ENCODE measurements at places on chromosomes 5 and 9.

DNA sequence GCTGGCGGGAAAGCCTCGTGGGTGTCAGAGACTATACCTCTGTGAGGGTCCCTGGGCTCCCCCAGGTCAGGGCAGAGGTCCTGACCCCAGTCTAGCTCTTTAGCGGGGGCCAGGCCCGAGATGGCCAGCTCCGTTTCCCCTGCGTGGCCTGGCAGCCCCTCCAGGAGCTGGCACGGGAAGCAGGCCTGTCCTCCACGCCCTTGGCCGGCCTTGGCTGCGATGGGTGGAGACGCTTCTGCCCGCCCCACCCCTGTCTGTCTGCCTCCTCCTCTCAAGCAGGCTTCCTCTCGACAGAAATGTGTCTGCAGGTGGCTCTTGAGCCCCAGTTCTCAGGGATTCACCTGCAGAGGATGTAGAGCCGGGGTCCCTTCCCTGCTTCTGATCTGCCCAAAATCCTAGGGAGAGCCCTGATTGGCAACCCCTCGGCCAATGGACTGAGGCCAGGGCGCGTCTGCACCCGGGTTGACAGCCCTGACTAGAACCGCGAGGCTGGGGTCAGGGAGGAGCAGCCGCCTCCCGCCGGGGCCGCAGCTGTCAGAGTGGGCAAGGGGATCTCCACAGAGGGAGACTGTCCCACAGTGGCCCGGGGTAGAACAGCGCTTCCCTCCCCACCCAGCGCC, 2.6 kb upstream of the GRIN1 start:
- H3K36me3 ChIP-seq = no peaks in the 10 kb centered on the region
- H3K4me3 ChIP-seq = no peak overlapping the region
- H3K4me1 ChIP-seq = peaks cover 3% of the 10 kb centered on the region
- H3K27ac ChIP-seq = no peak overlapping the region
- peaks cover 100% of the 10 kb centered on the region for H3K27me3 ChIP-seq

GRCh38 chr5:112626715-112627114, 111.0 kb upstream of the APC start:
- no peak for ATAC-seq
- H3K27me3 ChIP-seq = no peaks in the 10 kb centered on the region
- H3K27ac ChIP-seq = no peak overlapping the region

DNA sequence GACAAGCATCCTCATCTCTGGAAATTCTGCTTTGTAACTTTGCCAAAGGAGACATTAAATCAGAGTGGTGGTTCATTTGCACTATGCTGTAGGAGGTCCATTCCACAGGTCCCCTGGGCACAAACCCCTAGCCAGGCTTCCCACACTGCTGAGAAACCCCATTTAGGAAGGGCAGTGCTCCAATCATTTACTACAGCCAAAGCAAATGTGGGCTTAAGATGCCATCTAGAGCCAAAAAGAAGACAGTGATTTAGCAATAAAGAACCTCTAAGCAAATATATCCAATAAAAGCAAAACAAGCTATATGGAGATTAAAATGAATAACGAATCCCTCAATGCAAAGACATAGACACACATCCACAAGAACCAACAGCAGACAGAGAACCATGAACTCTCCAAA, 129.0 kb upstream of the ALDH1B1 start:
- H3K27me3 ChIP-seq = no peaks in the 10 kb centered on the region
- H3K27ac ChIP-seq = no peak overlapping the region
- no peak for ATAC-seq
- H3K4me1 ChIP-seq = no peaks in the 10 kb centered on the region
- H3K4me3 ChIP-seq = no peak overlapping the region

GRCh38 chr9:130642926-130643325, 21.5 kb upstream of the PRDM12 start:
- no peak overlapping the region for H3K4me3 ChIP-seq
- ATAC-seq = no peak
- no peak overlapping the region for H3K27ac ChIP-seq
- H3K27me3 ChIP-seq = peaks cover 12% of the 10 kb centered on the region
- peaks cover 13% of the 10 kb centered on the region for H3K36me3 ChIP-seq

DNA sequence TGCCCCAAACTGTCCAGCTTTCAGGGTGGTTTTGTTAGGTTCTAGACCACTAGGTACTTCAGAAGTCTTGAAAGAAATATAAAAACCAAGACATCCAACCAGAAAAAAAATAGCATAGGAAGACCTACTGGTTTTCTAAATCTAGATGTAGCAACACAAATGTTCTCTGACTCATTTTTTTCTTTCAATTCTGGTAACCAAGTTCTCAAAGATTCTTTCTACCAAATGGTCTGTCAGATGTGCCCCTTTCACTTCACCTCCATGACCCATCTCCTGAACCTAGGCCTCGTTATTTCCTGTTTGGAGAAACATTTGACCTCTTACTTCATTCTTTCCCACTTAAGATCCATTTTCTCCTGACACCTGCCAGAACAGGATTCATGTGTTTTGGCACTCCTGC, 355.3 kb downstream of the KIAA0825 start:
- H3K4me3 ChIP-seq = no peak overlapping the region
- H3K27ac ChIP-seq = no peak overlapping the region
- H3K36me3 ChIP-seq = no peaks in the 10 kb centered on the region
- H3K27me3 ChIP-seq = no peaks in the 10 kb centered on the region

DNA sequence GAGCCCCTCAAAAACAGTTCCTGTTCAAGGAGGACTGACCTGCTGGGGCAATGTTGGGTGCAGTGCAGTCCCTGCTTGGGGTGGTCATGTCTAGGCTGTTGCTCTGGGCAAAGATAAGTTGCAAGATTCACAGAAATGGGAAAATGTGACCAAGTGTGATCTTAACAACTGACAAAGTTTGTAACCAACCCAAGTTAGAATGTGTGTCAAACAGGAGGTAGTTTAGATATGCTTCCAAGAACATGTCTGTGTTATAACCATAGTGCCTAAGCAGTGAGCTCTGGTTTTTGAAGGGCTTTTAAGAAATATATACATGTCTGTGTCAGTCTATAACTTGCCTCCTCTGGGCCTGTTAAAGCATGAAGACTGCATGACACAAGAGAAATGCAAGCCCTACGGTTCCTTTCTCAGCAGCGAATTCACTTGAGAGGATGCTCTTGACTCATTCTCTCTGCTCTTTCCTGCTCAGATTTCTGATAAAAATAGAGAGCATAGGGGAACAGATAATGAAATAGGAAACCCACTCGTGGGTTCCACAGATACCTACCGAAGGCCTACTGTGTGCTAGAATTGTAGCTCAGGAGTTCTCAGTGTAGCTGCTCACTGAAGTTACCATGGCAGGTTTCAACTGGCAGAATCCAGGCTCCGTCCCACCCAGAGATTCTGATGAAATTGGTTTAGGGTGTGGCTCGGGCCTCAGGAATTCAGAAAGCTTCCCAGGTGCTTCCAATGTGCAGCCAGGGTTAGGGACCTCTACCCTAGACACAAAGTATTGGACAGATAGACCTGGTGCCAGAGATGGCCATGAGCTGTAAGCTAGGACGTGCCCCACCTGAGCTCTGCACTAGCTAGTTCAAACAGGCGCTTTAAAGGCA, 52.4 kb downstream of the ARHGEF37 start:
- no peaks in the 10 kb centered on the region for H3K36me3 ChIP-seq
- no peak for ATAC-seq
- no peaks in the 10 kb centered on the region for H3K4me1 ChIP-seq
- H3K27ac ChIP-seq = no peak overlapping the region
- H3K27me3 ChIP-seq = no peaks in the 10 kb centered on the region

DNA sequence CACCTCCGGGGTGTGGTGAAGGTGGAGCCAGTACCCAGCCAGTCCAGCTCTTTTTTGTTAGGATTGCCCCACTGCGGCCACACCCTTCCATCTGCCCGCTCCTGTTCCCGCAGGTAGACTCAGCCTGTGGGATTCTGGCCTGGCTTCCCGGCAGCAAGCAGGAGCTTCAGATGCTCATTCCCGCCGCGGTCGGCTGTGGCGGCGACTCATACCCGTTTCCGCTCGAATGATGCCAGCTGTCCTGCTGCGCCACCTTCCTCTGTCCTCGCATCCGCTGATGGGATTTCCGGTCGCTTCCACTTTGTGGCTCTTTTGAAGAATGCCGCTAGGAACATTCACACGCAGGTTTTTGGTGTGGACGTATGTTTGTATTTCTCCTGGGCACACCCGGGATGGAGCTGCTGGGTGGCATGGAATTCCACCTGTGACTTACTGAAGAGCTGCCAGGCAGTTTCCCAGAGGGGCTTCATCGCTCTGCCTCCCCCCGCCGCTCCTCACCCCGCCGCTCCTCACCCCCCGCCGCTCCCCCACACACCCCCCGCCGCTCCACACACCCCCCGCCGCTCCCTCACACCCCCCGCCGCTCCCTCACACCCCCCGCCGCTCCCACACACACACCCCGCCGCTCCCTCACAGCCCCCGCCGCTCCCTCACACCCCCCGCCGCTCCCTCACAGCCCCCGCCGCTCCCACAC, 60.3 kb downstream of the TENT4A start:
- no peaks in the 10 kb centered on the region for H3K36me3 ChIP-seq
- no peaks in the 10 kb centered on the region for H3K27me3 ChIP-seq
- H3K27ac ChIP-seq = no peak overlapping the region
- no peaks in the 10 kb centered on the region for H3K4me1 ChIP-seq
- ATAC-seq = no peak

GRCh38 chr9:79555474-79556089, 16.2 kb upstream of the TLE4 start:
- no peak for ATAC-seq
- H3K36me3 ChIP-seq = no peaks in the 10 kb centered on the region
- H3K4me3 ChIP-seq = no peak overlapping the region
- no peak overlapping the region for H3K27ac ChIP-seq

GRCh38 chr9:99724640-99725039, 97.0 kb upstream of the NR4A3 start:
- H3K27me3 ChIP-seq = no peaks in the 10 kb centered on the region
- H3K4me1 ChIP-seq = no peaks in the 10 kb centered on the region
- H3K27ac ChIP-seq = no peak overlapping the region
- H3K36me3 ChIP-seq = no peaks in the 10 kb centered on the region

GRCh38 chr5:93584596-93585040, 1.6 kb downstream of the NR2F1 start:
- no peak for ATAC-seq
- H3K4me1 ChIP-seq = no peaks in the 10 kb centered on the region
- H3K36me3 ChIP-seq = no peaks in the 10 kb centered on the region
- H3K27ac ChIP-seq = peak overlapping the region; percentile 94
- H3K4me3 ChIP-seq = peak overlapping the region; percentile 54
- peaks cover 13% of the 10 kb centered on the region for H3K27me3 ChIP-seq

DNA sequence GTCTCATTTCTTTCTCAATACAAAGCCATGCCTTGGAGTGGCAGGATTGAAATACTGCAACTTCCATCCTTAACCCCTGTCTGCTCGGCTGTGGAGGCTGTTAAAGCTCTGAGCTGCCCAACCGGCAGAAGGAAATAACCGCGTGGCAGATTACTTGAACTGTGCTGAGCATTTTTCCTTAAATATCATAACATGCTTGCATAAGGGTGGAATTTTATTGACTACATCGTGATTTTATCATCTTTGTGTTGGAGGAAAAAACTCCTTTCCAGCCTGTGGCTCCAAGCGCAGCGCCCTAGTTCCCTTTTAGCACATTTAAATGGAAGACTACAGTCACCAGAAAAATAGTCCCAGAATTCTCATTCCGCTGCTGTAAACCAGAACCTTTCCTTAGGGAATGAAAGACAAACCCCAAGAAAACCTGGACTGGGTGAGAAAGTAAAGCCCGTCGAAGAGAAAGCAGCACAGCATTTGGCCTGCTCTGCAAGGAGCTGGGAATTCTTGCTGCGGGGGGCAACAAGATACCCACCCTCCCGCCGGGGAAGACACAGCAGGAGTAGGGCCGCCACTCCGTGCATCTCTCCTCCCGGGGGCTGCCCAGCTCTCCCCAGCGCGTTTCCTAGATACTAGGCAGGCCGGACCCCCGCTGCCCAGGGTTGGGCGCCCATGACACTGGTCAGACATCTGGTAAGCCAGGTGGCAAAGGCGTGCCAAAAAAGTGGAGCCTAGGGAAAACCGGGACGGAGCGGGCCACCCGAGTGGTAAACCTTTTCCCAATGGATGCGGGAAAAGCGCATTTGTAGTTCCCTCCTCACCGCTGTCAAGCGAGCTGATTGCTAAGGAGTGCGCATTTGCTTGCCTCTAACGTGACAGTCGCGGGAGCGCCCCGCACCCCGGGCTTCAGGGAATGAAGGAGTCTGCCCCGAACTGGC, 1.3 kb downstream of the SHC3 start:
- no peak for ATAC-seq
- no peaks in the 10 kb centered on the region for H3K36me3 ChIP-seq
- H3K27me3 ChIP-seq = peaks cover 61% of the 10 kb centered on the region
- H3K4me3 ChIP-seq = no peak overlapping the region

Measured in gastroesophageal sphincter (tissue), 4 donors.